ENCODE measurements at places on chromosomes 2 and 18.

GRCh38 chr2:108776475-108776874, 10.1 kb upstream of the CCDC138 start:
- DNase-seq = no peak

GRCh38 chr2:191907091-191907490, 60.2 kb upstream of the CAVIN2 start:
- no peak for DNase-seq

DNA sequence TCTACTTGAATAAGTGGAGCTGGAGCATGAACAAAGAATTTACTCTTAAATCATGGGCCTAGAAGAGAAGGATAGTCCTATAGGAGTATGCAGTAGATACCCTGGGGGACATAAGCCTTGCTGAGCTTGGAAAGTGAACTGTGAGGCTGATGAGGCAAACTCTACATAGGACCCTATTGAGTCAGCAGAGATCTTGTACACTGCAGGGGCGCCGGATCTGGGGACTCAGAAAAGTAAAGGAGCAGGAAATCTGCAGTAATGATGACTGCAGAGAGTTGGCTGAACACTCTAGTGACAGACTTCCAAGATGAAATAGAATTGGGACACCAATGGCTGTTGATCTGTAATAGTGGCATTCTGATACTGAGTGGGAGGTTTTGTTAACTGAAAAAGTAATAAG, 543.7 kb downstream of the XIRP2 start:
- no peak for DNase-seq

DNA sequence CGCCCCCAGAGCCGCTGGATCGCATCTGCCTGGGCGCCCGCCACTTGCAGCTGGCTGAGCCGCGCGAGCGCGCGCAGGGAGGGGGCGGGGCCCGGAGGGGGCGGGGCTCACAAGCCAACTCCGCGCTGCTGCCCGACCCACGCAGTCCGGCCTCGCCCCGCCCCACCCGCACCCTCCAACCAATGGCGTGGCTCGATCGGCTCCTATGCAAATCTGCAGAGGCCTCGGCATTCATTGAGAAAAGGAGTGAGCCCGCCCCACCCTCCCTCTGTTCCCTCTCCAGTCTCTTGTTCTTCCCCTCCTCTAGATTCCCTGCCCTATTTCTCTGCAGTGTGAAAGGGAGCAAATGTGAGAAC, at the start of gene ALK:
ALK (minus strand) TSS at position 27 of the 356 bp plus-strand sequence. CDS start 927 bp downstream, outside the sequence.
- DNase-seq = no peak

- DNase-seq = no peak
Measured at GRCh38 chr18:13281406-13281805, 62.8 kb downstream of the LDLRAD4 start.
